ENCODE measurements at places on chromosomes 3 and 15.

DNA sequence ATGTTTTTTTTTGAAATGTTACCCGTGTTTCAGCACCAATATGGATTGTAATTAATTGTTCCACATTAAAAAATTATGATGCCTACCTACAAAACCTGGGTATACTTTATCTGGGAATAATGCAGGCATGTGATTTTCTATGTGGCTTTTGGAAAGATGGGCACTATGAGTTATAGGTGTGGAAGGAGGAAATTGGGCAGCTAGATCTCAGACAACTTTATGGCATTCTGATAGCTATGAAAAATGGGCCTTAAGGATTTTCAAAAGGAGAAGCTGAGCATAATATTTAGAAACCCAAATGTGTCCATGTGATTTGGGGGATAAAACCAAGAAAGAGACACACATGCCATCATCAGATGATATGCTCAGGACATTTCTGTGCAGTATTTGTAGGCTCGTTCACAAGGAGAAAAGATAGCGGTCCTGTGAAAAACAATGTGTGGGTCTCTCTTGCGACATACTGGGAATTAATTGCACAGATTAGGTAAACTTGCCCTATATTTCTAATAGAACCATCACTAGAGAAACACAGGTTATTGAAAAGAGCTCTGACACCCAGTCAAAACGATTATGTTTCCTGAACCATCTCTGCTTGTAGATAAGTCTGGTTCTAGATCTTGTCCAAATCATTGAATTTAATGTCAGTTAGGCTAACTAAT is 35.3 kb downstream of the ARPP21 start:
- no peak for DNase-seq

DNA sequence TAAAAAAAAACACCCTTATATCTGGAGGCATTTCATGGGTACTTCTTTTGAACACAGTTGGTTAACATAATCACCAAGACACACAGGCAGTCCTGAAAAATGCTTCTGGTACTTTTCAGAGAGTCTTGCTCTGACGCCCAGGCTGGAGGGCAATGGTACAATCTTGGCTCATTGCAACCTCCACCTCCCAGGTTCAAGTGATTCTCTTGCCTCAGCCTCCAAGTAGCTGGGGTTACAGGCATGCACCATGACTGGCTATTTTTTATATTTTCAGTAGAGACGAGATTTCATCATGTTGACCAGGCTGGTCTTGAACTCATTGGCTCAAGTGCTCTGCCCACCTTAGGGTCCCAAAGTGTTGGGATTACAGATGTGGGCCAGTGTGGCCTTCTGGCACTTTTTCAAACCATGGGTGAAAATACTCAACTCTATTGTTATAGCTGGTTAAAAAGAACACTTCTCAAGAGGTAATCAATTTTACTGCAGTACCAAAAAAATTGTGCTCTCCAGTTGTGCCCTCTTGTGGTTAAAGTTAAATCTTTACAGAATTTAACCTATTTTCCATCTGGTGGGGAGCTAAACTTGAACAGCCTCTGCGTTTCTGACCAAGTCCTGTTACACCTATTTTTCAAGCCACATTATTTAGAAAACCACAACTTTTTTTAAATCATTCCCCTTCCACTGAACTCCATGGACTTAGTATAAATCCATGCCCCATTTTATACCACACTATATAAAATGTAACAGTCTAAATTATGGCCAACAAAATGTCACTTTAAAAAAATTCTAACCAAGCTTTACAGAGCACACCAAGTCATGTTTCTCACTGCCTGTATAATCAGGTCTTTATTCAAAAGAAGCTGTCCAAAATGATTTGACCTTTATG is 1.2 kb upstream of the SNAPC5 start:
- DNase-seq = no peak

GRCh38 chr3:196569003-196569516 is 600 bp downstream of the FBXO45 start:
- no peak for DNase-seq

DNA sequence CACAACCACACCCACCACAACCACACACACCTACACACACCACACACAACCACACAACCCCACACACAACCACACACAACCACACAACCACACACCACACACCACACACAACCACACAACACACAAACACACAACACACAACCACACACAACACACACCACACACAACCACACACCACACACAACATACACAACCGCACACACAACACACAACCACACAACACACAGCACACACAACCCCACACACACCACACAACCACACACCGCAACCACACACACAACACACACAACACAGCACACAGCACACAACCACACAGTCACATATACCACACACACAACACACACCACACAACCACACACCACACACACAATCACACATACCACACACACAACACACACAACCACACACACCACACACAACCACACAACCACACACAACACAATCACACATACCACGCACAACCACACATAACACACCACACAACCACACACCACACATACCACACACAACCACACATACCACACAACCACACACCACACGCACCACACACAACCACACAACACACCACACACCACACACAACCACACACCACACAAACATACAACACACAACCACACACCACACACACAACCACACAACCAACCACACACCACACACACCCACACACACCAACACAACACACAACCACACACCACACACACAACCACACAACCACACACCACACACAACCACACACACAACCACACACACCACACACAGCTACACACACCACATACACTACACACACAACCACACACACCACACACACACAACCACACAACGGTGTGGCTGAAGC is 23.7 kb downstream of the CPN2 start:
- no peak for DNase-seq

DNA sequence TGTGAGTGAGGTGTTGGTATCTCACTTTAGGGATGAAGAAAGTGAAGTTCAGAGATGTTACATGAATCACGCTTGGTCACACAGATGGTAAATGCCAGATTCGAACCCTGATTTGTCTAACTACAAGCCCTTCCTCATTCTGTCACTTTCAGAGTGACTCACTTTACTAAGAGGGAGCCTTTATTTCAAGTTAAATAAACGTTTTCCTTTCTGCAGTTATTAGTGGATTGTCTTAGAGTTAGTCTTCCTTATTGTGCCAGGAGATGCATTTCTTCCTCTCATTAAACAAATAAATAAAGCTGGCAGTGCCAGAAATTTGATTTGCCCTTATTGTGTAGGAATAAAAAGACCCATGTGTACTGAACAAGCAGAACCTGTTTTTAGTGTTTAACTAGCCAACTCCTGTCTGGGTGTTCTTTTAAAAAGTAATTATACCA is 162.5 kb downstream of the AKAP13 start:
- no peak for DNase-seq

DNA sequence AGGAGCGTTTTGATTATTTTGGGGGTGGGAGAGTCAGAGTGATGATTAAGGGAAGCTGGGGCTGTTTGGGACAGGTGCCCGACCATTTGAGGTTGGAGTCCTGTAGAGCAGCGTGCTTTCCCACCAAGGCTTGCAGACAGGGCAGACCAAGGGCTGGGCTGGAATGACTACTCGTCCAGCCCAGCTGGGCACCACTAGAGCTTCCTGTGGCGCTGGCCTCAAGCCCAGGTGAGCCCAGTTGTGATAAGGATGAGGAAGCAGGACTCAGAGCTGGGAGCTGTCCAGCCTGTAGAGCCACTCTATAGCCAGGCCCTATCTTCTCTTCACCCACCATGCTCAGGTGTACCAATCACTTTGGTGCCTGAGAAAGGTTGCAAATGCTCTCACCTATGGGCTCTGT is 75.8 kb upstream of the ACAN start:
- no peak for DNase-seq

- no peak for DNase-seq
Observed at GRCh38 chr3:131782751-131783150, 252.1 kb downstream of the CPNE4 start.

DNA sequence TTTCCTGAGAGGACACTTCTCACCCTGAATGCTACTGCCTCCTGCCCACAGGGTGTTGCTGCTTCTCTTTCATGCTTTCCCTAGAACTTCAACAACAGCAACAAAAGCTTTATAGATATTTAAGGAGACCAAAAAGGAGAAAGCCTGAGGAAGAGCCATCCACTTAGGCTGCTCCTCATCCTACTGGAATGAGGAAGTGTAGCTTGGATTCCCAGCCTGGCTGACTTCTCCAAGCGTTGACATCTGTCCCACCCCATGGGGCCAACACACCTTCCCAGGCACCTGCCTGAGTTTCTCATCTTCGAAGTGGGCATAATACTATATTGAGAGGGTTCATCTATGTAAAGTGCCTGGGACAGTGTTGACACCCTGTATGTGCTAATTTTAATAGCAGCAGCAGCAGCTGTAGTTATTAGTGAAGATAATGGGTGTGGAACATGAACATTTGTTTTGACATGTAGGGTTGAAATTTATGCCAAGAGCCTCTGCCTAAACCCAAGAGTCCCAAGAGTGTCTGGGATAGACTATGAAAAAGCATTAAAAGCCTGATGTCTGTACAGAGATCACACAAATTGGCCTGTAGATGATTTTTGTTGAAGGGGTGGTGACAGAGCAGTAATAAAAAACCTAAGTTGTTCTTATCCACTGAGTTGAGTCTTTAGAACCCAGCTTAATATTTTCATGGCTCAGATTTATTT is 96.5 kb upstream of the PIAS1 start:
- DNase-seq = no peak

DNA sequence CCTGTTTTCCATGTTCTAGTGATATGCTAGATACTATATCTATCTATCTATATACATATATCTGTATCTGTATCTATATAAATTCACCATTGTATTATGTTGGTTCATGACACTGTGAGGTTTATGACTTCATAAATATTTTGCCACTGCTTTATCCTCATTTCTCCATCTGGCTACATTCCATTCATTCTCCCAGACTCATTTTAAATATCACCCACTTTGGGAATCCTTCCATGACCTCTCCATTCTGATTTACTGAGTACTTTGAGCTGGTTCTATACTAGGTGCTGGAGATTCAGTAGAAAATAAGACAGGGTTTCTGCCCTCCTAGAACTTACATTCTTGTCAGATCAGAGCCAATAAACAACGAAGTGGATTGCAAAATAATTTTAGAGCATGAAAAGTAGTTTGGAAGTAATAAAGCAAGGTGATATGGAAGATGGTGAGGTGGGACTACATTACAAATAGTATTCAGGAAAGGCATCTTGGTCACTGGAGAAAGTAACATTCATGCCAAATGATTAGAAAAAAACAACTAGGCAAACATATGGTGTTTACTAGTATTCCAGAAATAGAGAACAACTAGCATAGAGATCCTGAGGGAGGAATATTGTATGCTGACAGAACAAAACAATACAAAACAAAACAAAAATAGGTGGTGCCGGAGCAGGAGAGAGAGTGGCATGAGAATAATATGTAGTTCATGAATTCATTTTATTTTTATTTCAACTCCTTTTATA is 11.6 kb upstream of the PLSCR4 start:
- no peak for DNase-seq

GRCh38 chr15:67998599-67999133 is 55.4 kb upstream of the PIAS1 start:
- no peak for DNase-seq

- DNase-seq = no peak
Observed at GRCh38 chr3:146834917-146835316, 229.8 kb upstream of the PLSCR5 start.

DNA sequence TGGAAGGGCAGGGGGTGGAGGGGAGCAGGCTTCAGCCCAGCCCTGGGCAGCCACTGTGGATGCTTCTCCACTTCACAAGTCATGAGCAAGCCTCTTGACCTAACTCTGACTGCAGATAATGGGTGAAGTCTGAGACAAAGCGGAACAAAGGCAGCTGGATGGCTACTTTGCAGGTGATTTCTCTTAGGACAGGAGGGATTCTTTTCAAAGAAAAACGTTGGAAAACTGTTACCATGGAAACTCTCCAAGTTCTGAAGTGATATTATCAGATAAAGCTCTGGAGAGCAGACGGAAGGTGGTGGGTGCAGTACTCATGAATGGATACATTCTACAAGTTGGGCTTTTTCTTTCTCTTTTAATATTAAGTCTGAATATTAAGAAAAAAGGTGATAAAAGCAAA is 254.2 kb upstream of the SLCO3A1 start:
- no peak for DNase-seq

DNA sequence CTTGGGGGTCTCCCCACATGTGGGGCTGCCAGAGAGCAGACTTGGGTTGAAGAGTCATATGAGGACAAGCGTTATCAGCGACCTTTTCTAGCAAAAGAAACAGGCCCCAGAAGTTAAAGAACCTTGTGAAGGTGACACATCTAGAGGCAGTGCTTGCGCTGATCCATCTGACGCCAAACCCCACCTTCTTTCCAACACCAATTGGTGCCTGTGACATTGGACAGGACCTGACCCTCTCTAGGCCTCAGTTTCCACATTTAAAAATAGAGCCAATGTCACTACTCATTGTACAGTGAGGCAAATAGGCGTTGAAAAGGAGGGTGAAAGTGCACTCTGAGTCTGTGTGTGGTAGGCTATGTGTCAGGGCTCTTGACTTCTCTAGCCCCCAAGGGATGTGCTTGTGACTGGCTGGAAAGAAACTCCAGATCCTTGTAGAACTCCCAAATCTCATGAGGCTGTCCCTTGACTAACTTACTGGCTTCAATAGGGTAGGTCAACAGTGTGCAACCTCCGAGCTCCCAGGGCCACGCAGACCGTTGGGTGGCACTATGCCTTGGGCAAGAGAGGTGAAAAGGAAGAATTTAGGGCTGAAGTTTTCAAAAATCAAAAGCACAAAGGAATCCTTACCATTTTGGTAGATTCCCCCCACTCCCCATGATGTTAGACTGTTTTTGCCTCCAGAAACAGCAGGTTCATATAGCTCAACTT is 666 bp upstream of the FAM219B start:
- no peak for DNase-seq

DNA sequence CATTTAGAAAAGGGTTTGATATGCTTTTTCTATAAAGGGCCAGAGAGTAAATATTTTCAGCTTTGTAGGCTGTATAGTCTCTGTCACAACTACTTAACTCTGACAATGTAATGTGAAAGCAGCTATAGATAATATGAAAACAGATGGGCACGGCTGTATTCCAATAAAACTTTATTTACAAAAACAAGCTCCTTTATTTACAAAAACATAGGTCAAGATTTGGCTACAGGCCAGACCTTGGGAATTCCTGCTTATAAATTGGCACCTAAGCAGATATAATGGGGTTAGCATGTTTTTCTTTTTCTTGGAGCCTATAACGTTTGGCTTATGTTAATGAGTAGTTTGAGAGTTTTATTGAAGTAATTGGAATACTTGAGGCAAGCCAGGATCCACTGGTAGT is 119.4 kb upstream of the CGNL1 start:
- no peak for DNase-seq

DNA sequence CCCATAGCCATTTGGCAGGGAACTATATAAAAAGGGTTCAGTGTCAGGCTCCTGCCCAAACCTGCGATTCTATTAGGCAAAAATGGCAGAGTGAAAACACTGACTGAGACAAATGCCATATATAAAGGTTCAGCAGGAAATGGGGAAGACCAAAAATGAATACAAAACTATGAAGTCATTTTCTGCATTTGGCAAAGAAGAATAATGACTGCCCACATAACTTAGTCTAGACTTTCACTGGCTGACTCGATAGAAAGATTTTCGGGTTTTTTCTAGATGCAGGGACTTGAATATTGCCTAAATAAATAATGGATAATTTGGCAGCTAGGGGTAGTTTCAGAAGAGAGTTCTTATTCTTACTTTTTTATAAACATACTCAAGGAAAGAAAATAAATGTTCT is 178.0 kb downstream of the TPRG1 start:
- DNase-seq = no peak

Data from hypothalamus (tissue), 51 donors.